ENCODE measurements at places on chromosomes 3 and 15. TPM values are rescaled to one million over a fixed set of nuclear protein-coding genes. Genes with fewer than 3 reads are reported as not detected.

The NSUN3 gene
- total RNA-seq: 14.1 TPM

The OR5H14 gene
- not detected for total RNA-seq

DNA sequence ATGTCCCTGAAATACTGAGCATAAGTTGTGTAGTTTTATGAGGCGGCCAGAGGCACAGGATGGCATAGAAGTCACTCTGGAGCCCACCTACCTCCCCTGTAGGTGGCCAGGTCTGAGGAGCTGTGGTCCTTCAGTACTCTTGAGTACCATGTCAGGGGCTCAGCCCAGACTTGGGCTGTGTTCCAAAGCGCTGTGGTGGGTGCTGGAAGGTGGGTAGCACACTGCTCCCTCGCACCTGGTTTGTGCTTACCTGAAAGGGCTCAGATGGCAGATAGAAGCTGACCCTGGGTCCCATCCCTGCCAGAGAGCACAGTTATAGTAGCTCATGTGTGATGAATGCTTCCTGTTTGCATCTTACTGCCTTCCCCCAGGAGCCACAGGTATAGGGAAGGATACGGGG, 15.5 kb downstream of the NISCH start:
- DNase-seq: no peak

DNA sequence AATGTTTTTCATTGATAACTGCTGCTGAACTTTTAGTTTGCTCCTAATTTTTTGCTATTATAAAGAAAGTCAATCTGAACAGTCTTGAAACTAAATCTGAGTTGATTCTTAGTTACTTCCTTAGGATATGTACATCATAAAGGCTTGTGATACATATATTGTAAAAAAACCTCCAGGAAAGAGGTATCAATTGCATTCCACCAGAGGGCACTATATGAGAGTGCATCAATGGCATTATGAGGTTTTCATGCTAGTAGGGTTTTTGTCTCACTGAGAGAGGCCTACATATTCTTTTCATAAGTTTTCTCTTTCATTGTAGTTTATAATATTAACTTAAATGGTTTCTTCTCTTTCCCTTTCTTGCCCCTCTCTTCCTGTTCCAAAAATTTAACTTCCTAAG, 46.9 kb downstream of the PIK3R4 start:
- no peak for DNase-seq

- DNase-seq: no peak
Measured at GRCh38 chr3:187973977-187974870, 179.7 kb upstream of the LPP start.

DNA sequence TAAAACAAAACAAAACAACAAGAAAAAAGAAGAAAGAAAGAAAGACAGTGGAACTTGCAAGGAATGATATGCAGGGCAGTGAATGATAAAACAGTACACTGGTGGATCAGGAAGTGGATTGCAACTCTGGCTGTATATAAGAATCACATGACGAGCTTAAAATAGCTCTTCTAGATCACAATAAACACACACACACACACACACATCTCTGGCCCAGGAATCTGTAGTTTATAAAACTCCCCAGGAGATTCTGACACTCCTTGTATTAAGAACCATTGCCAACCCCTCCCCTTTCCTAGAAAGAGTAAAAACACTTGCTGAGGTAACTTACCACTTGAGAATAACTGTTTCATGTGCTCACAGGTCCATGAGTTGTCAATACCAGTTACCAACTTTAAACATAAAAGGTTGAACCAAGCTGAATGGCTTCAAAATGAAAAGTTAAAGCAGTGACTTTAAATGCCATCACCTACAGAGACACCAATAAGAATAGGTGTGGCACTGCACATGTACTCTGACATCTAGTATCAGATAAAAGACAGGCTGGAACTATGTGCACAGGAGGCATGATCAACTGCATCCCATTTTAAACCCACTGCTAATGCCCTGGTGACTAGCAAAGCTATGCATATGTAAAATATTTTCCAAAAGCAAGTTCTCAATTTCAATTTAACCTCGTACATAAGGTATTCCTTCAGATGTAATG, 3.9 kb downstream of the CPOX start:
- DNase-seq: no peak
